ENCODE measurements at places on chromosomes 7 and 10. TPM values are rescaled to one million over a fixed set of nuclear protein-coding genes. Genes with fewer than 3 reads are reported as not detected.

DNA sequence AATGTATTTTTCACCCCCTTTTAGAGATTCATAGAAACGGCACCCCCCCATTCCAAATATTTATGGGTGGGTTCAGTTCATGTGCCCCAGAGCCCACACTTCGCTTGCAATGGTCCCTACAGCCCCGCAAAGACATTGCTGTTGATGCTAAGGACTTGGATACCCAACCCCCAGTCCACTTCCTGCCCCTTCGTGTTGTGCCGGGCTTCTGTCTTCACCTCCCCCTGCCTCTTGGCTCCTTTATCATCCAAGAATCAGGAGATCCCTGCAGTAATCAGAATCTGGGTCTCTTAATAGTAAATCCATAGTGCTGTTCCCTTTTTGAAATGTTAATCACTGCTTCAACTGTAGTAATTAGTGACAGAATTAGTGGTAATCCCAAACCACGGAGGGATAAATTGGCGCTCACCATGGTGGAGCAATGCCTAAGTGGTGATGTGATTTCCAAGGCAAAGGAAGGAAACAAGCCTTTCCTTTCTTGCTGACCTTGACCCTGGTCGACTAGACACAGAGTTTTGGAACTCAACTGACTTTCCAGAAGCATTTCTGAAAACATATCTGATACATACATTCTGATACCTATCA lies 67.7 kb downstream of the HK1 start:
- no peak for DNase-seq

DNA sequence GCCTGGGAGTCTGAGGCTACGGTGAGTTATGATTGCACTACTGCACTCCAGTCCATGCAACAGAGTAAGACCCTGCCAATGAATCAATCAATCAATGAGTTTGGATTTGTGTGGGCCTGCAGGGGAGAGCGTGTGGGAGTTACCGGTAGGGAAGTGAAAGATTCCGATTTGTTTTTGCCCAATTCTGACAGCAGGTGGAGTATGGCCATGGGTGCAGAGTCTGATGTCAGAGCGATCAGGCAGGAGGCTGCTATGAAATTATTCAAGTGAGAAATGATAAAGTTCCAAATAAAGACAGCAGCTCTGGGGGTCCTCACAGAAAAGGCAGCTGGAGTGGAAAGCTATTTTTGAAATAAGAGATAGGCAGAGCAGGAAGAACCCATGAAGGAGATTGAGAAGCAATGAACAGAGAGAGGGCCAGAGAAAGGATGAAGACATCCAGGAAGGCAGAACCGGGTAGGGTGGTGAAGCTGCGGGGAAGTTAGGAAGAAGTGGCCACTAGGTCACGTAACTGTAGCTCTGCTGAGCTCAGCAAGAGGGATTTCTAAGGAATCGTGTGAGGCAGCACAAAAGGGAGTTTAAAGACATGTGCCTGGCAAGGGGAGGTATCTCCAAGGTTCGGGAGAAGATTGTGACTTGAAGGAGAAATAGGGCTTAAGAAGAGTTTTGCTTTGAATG lies 93.7 kb upstream of the NMT2 start:
- DNase-seq = no peak

DNA sequence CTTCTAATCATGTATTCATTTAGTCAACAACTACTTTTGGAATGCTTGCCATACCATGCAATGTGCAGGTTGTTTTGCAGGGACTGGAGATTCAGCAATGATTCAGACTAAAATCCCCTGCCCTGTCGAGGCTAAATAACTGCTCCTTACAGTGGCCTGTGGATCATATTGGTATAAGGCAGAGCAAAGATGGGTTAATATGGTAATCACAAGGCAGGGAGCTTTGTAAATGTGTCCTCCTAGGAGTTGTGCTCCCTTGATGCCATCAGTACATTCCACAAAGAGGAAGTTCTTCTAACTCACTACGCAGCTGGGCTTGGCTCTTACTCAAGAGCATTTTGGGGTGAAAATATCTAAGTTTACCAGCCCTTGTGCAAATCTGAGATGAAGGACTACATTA lies 614 bp upstream of the IFIT2 start:
- DNase-seq = no peak

- DNase-seq = no peak
Measured at GRCh38 chr10:96482815-96483588, 30.7 kb downstream of the TLL2 start.

DNA sequence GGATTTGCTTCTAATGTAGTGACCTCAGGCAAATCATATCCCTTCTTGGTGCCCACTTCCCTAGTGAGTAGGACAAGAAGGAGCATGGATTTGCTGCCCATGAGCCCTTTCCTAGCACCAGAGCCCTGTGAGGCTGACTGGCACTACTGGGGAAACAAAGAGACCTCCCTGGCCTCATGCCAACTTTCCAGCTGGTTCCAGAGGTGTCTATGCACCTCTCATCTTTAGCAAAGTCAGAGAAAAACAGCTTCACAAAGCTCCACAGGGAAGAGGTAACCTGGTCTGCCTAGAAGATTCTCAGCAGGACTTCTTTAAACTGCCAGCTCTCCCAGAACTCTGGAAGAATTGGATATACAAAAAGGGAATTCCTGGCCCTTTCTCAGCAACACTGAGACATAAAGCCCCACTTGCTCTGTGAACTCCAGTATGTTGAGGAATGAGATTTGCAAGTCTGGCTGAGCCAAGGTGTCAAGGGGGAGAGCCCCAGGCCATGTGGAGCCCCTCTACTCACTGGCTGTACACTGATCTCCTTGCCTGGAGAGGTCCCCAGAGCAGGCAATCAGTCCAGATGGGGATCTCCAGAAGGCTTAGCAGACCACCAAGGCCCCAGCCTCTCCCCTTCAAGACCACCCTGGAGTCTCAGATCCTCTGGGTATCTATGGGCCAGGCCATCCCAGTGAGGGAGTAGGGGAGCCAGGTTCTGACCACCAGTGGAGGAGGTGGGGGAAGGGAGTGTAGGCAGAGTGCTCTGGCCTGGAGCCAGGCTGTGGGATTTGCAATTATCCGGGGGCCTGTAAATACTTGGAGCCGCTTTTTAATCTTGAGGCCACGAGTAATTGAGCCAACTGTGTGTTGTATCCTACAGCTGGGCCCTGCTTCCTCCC lies 24.4 kb upstream of the RBM20 start:
- DNase-seq = no peak

Gene ANXA8L1
- 0.04 TPM for total RNA-seq

- DNase-seq = no peak
Measured at GRCh38 chr10:45509491-45509890, 135.5 kb downstream of the ALOX5 start.

Gene USP54
- total RNA-seq = 5.8 TPM

DNA sequence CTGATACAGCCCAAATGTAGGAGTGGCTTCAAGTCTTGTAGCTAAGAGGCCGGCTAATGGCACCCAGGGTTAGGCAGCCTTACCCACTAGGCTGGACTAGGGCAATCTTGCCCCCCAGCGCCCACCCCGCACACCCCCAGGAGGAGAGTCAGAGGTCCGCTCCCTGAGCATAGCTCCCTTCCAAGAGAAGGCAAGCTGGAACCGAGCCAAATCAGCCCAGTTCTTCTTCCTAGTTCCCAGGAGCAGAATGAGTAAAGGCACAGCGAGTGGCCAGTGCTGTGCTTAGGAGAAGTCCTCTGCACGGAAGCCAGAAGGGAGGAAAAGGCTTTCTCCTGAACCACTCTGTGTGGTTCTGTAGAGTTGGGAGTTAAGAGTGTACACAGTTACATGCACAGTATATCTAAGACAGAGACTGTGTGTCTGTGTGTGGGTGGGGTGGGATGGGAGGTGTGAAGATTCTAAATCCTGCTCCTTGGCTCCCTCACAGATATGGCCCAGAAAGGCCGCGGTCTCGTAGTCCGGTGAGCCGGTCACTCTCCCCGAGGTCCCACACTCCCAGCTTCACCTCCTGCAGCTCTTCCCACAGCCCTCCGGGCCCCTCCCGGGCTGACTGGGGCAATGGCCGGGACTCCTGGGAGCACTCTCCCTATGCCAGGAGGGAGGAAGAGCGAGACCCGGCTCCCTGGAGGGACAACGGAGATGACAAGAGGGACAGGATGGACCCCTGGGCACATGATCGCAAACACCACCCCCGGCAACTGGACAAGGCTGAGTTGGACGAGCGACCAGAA lies 59.7 kb upstream of the PDCD4 start:
- DNase-seq = no peak

DNA sequence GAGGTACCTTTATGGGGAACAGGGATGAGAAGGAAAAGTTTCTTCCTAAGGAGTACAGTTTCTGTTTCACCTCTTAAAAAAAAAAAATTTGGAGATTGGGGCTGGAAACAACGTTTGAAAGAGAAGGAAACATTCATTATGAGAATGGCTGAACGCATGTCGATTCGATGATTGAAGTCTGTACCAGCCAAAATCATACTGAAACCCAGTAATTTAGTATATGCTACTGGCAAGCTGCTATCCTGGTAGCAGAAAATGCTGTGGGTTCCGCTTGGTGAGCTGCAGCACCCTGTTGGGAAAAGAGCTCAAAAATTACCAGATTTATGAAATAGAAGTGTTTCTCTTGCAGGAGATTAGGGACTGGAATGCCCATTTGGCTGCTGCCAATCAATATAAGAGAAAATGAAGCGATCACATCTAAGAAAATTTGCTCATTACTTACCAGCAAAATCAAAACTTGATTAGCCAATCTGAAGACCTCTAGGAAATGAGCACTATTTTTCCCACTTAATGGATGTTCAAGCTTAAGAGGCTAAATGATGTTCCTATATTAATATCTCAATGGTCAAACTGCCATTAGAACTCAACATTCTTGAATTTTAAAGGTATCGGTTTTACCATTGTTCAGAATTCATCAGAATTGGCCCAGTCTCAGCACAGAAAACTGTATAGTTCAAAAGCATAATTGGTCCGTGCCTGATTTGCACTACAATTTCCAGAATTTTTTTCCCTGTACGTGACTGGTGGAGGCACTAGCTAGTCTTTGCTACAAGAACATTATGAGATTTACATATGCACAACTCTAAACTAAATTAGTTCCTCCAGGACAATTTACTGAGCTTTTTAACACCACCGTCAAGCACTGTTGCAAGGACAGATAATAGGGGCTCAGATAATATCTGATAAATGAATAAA lies 1.2 kb upstream of the ITGB1 start:
- no peak for DNase-seq

GRCh38 chr10:79107736-79108264 lies 39.0 kb downstream of the ZMIZ1 start:
- DNase-seq = no peak

GRCh38 chr7:35781200-35781701 lies 19.6 kb upstream of the SEPTIN7 start:
- no peak for DNase-seq

Gene IDI2
- not detected for total RNA-seq

GRCh38 chr10:130636313-130636930 lies 500.2 kb downstream of the GLRX3 start:
- DNase-seq = no peak

DNA sequence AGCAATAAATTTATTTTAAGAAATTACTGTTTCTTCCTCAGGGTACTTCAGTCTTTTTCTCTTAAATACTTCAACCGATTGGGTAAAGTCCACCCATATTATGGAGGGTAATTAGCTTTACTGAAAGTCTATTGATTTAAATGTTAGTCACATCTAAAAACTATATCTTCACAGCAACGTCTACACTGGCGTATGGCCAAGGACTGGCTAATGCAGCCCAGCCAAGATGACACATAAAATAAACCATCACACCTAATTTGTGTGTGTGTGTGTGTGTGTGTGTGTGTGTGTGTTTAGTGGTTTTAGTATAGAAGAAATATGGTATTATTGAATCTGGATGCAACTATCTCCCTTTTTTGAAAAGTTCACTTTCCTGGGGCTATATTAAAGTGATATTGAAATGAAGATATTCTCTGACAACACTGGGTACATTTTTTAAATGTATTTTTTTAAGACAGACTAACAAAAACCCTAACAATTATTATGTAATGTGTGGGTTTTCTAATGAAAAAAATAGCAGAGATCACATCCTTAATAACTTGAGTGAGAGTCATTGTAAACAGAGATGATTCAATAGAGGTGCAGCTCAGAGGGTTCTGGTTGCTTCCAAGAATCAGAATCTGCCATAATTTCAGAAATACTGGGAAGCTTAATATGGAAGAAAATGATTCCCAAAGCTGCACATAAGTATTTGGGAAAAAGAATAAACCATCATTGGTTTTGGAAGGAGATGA lies 584.2 kb upstream of the MBL2 start:
- DNase-seq = no peak

DNA sequence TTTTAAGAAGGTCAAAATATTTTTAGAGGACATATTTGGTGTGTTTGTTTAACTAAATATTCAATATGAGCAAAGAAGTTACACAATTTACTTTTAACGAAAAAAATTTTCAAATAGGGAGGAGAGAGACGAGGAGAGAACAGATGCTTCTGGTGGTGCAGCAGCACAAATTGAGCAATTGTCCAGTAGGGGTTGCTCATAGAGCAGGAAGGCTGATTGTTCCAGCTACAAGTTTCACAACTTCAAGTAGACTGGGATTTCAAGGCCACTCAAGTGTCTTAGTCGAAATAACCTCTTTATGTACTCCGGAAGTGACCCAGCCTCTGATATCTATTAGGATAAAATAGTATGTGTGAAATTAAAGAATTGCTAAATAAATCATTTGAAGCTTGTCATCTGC lies 197.9 kb downstream of the HDAC9 start:
- DNase-seq = peak; percentile 2

GRCh38 chr7:26185131-26185843 lies 15.3 kb downstream of the HNRNPA2B1 start:
- DNase-seq = no peak

Gene CYP2E1
- 0.13 TPM for total RNA-seq

Gene SERPINE1
- 2,165 TPM for total RNA-seq

Gene DYDC2
- not detected for total RNA-seq

GRCh38 chr10:1086787-1087186 lies 30.6 kb downstream of the WDR37 start:
- DNase-seq = no peak

DNA sequence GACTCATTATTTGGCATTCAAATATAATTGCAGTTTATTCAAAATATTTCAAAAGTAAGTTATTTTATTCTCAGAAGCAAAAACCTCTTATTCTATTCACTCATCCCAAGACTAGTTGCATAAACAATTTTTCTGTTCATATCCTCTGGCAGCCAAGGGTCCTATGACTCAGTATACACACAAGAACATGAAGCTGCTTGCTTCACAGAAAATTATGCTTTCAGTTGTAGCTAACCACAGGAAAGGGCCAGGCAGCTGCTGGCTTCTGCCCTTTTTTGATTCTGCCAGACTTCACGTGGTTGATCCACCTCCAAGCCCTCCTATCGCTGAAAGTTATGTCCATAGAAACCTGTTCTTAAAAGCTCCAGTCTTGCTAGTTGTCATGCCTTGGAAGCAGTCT lies 108.8 kb downstream of the ABCA13 start:
- DNase-seq = no peak

Gene OR2A1
- total RNA-seq = not detected

GRCh38 chr10:78777466-78777865 lies 291.3 kb upstream of the ZMIZ1 start:
- DNase-seq = no peak

- no peak for DNase-seq
Measured at GRCh38 chr7:41825927-41826480, 123.1 kb upstream of the INHBA start.

- DNase-seq = no peak
Measured at GRCh38 chr7:35736725-35737124, 41.8 kb upstream of the HERPUD2 start.

Gene SAMD9
- total RNA-seq = 13.3 TPM

Gene ARHGAP22
- total RNA-seq = 86.9 TPM

Gene NUB1
- total RNA-seq = 37.1 TPM
